B cell (primary cell): ENCODE measurements at places on chromosomes 3 and 15. TPM values are rescaled to one million over a fixed set of nuclear protein-coding genes. Genes with fewer than 3 reads are reported as not detected.

DNA sequence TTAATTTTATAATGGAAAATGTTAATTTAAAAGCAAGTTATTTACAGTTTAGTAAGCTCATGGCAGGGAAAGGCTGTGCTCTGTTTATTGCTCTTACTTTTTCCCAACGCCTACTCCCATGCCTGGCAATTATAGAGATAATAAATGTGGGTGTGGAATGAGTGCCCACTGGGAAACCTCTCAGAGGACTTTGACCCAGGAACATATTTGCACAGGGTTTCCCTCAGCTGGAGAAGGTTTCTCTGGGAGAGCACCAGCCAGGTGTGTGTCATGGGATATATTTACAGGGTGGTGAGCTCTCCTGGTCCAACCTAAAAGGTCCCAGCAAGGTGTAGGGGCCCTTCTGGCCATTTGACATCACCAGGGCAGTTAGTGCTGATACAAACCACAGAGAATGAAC is 27.9 kb downstream of the ZNF710 start:
- no peaks in the 10 kb centered on the region for H3K36me3 ChIP-seq
- H3K4me3 ChIP-seq, result no peak overlapping the region
- peaks cover 21% of the 10 kb centered on the region for H3K4me1 ChIP-seq
- no peak overlapping the region for H3K27ac ChIP-seq
- H3K27me3 ChIP-seq, result no peaks in the 10 kb centered on the region

GOLGA6A gene
- 1.0 TPM in 1 of 2 replicates, not detected in the other for total RNA-seq

DNA sequence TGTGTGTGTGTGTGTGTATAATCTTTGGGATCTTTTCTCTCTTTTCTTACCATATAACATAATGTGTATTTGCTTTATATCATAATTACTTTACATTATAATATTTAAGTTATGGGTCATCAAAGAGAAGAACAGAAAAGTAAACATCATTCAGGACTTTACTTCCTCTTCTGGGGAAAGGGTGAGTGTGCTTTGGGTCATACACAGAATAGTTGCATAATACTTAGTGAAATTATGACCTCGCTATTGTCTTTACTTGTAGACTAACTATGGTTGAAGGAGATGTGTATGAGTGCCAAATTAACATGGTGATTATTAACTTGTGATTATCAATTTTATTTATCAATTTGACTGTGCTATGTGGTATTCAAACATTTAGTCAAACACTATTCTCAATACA is 1086.9 kb downstream of the DIPK2A start:
- H3K27me3 ChIP-seq, result no peaks in the 10 kb centered on the region
- H3K27ac ChIP-seq, result no peak overlapping the region
- DNase-seq, result no peak
- H3K36me3 ChIP-seq, result no peaks in the 10 kb centered on the region
- H3K4me3 ChIP-seq, result no peak overlapping the region
- H3K4me1 ChIP-seq, result no peaks in the 10 kb centered on the region

DNA sequence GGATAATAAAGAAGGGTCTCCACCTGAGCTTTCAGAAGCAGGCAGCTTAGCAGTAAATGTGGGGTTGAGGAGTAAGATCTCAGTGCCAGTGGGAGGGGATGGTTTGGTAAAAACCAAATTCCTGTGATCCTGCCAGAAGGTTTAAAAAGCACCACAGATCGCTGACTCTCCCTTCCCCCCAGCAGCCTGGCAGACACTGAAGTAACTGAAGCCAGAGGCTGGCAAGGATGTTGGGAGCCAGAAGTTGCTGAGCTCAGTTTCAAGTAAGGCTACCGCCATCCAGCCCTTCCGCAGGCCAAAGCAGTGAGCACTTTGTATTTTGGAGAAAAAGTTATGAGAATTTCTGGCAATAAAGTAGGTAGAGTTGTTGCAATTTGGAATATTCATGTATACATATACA is 246.4 kb downstream of the ZNF621 start:
- DNase-seq, result no peak
- no peaks in the 10 kb centered on the region for H3K4me1 ChIP-seq
- no peaks in the 10 kb centered on the region for H3K27me3 ChIP-seq
- H3K36me3 ChIP-seq, result no peaks in the 10 kb centered on the region
- no peak overlapping the region for H3K4me3 ChIP-seq

DNA sequence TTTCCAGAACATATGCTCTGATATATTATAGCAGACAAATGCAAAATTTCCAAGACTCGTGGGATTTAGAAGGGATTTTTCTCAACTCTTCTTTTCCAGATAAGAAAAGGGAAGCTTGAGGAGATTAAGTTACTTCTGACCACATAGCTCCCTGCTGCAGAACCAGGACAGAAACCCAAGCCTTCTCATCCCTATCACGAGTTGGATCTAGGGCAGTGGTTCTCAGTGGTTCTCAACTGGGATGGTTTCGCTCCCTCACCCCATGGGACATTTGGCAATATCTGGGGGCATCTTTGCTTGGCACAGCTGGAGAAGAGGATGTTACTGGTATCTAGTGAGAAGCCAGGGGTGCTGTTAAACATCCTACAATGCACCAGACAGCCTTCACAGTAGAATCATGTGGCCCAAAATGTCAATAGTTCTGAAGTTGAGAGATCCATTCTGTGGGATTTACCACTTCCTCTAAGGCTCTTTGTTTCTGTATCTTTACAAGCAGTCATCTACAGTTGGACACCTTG is 64.2 kb downstream of the LIPC start:
- H3K4me1 ChIP-seq, result no peaks in the 10 kb centered on the region
- no peak overlapping the region for H3K4me3 ChIP-seq
- no peaks in the 10 kb centered on the region for H3K27me3 ChIP-seq

SCAANT1 gene
- total RNA-seq, result 1.7 TPM in 1 of 2 replicates, not detected in the other

GRCh38 chr15:66359740-66360139 is 3.3 kb upstream of the TIPIN start:
- peaks cover 11% of the 10 kb centered on the region for H3K4me1 ChIP-seq
- peak; percentile 40 for DNase-seq
- no peaks in the 10 kb centered on the region for H3K36me3 ChIP-seq
- no peak overlapping the region for H3K4me3 ChIP-seq
- peak overlapping the region; percentile 29 for H3K27ac ChIP-seq

ANXA2 gene
- total RNA-seq, result 122 and 133 TPM in 2 replicates

ARNT2 gene
- total RNA-seq, result not detected in 2 replicates

QARS1 gene
- 252 and 282 TPM in 2 replicates for total RNA-seq

DNA sequence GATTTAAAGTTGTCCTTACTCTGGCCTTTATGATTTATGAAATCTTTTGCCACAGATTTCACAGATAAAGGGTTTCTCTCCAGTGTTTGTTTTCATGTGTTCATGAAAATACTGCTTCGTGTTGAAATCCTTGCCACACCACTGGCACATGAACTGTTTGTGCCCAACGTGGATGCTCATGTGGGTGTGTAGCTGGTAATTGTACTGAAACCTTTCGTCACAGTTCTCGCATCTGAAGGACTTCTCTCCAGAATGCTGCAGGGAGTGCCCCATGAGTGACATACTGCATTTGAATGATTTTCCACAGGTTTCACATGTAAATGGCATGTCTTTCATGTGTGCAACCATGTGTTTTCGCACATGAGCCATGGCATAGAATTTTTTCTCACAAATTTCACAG is 111.9 kb downstream of the DOCK3 start:
- H3K4me3 ChIP-seq, result no peak overlapping the region
- H3K27me3 ChIP-seq, result no peaks in the 10 kb centered on the region
- H3K27ac ChIP-seq, result no peak overlapping the region
- no peaks in the 10 kb centered on the region for H3K4me1 ChIP-seq
- DNase-seq, result no peak

CCK gene
- not detected in 2 replicates for total RNA-seq

IGSF11 gene
- total RNA-seq, result not detected in 2 replicates

DNA sequence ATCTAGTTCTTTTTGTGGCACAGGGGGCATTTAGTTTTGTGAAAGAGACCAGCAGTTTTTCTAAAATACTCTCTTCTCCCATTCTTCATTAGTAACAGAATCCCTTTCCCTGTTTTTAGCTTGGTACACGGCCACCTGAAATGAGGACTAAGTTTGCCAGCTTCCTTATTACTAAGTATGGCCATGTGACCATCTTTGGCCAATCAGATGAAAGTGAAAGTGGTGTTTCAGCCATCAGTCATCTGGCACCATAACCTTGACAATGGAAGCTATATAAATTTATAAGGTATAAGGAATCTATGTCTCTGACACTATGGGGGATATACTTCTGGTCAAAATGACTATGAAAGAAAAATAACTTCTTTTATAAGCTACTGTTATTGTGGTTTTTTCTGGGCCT is 570.4 kb downstream of the AGBL1 start:
- H3K27me3 ChIP-seq, result no peaks in the 10 kb centered on the region
- H3K27ac ChIP-seq, result no peak overlapping the region
- DNase-seq, result no peak

DNA sequence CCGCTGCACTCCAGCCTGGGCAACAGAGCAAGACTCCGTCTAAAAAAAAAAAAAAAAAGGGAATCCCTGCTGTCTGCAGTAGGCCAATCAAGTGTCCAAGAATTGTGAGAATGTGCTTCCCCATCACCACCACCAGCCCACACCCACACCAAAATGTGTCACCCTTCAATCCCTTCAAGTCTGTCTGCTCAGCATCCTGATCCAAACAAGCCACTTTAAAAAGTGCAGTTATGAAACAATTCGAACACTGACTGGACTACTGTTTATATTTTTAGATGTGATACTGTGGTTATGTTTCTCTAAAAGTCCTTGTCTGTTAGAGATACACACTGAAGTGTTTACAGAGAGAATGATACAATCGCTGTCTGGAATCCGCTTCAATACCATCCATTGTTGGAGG is 78.1 kb upstream of the CGNL1 start:
- peak overlapping the region; percentile 96 for H3K27ac ChIP-seq
- peaks cover 7% of the 10 kb centered on the region for H3K36me3 ChIP-seq
- H3K4me1 ChIP-seq, result peaks cover 39% of the 10 kb centered on the region
- no peaks in the 10 kb centered on the region for H3K27me3 ChIP-seq

WNT7A gene
- total RNA-seq, result not detected in 2 replicates

DNA sequence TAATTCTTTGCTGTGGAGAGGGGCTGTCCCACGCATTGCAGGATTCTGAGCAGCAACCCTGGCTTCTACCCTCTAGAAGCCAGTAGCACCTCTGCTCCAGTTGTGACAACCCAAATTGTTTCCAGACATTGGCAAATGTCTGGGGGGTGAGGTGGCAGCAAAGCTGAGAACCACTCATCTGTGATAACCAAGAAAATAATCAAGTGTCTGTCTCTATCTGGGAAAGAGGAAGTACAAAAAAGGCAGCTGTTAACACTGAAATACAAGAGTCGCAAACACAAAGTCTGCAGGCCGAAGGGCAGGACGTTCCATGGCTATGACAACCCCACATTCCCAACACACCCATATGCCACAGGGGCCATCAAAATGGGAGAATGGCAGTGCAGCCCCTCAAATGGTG is 42.2 kb upstream of the GNB5 start:
- peak overlapping the region; percentile 3 for H3K4me3 ChIP-seq
- no peaks in the 10 kb centered on the region for H3K27me3 ChIP-seq
- peaks cover 87% of the 10 kb centered on the region for H3K4me1 ChIP-seq
- H3K36me3 ChIP-seq, result no peaks in the 10 kb centered on the region

DNA sequence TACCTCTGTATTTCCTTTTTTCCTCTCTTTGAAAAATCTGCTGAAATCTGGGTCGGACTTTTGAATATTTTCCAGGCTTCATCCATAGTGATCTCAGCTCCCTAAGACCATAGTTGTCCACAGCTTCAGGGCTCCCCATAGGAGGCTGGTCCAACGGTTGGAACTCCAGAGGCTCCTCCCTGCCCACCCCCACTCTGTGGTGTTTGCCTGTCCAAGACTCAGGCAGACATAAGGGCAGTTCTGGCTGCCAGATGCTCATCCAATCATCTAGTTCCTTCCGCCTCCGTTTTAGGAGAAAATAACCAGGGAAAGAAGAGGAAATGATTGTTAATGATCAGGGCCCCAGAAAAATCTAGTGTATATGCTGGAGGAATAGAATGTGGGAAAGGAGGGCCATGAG is 27.9 kb upstream of the PRTG start:
- no peak overlapping the region for H3K27ac ChIP-seq
- H3K36me3 ChIP-seq, result no peaks in the 10 kb centered on the region
- DNase-seq, result no peak
- no peaks in the 10 kb centered on the region for H3K4me1 ChIP-seq

METTL6 gene
- 23.9 and 27.1 TPM in 2 replicates for total RNA-seq

GRCh38 chr15:92797168-92798052 is 102.7 kb upstream of the CHD2 start:
- H3K27me3 ChIP-seq, result no peaks in the 10 kb centered on the region
- DNase-seq, result peak; percentile 87
- no peak overlapping the region for H3K27ac ChIP-seq
- peaks cover 4% of the 10 kb centered on the region for H3K4me1 ChIP-seq
- H3K4me3 ChIP-seq, result no peak overlapping the region
- no peaks in the 10 kb centered on the region for H3K36me3 ChIP-seq

GRCh38 chr3:124881976-124882697 is 5.0 kb downstream of the ITGB5 start:
- H3K4me3 ChIP-seq, result no peak overlapping the region
- peaks cover 30% of the 10 kb centered on the region for H3K27me3 ChIP-seq
- H3K27ac ChIP-seq, result no peak overlapping the region
- H3K4me1 ChIP-seq, result peaks cover 6% of the 10 kb centered on the region
- H3K36me3 ChIP-seq, result no peaks in the 10 kb centered on the region
- DNase-seq, result no peak

- no peak overlapping the region for H3K4me3 ChIP-seq
- peaks cover 61% of the 10 kb centered on the region for H3K36me3 ChIP-seq
- peaks cover 8% of the 10 kb centered on the region for H3K4me1 ChIP-seq
- no peak for DNase-seq
- no peaks in the 10 kb centered on the region for H3K27me3 ChIP-seq
- no peak overlapping the region for H3K27ac ChIP-seq
These were observed 43.0 kb upstream of the UTS2B start for GRCh38 chr3:191373327-191373726.

GRCh38 chr3:189898559-189899153 is 222.0 kb downstream of the P3H2 start:
- no peak for DNase-seq
- H3K4me3 ChIP-seq, result no peak overlapping the region
- no peak overlapping the region for H3K27ac ChIP-seq
- H3K36me3 ChIP-seq, result no peaks in the 10 kb centered on the region

DNA sequence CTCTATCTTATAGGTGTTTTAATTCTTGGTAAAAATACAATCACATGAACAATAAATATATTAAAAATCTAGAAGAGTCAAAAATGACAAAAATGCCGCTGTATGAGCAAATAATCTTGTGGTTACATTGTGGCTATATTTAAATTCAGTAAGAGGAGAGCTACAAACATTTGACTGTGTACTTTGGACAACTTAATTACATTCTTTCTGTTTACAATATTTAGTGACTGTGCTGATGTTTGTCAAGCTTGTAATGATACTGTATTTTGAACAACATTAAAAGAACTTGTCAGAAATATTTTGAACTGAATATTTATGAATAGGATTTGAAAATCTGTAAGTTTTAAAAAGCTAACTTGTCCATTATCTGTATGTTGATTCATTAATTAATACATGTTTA is 598.3 kb downstream of the SI start:
- H3K4me1 ChIP-seq, result no peaks in the 10 kb centered on the region
- H3K4me3 ChIP-seq, result no peak overlapping the region

RBP2 gene
- total RNA-seq, result not detected in 2 replicates

GOLGA8J gene
- 0.51 TPM in 1 of 2 replicates, not detected in the other for total RNA-seq

DNA sequence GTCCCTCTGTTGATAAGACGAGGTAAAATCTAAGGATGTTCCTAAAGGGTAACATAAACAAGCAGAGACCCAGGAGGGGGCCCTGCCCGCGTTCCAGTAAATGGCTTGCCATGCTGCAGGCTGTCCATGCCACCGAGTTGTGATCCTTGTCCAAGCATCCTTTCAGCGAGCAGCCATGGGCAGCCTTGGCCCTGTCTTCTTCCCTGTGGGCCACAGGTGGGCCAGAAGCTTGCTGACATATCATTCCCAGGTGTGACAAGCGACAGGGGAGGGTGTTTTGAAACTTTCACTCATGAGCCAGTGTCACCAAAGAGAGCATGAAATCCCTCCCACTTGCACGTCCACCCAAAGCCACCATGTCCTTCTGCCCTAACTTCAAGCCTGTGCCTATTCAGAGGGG is 53.7 kb downstream of the PCSK6 start:
- H3K4me1 ChIP-seq, result no peaks in the 10 kb centered on the region
- no peaks in the 10 kb centered on the region for H3K27me3 ChIP-seq
- no peaks in the 10 kb centered on the region for H3K36me3 ChIP-seq

C2CD4B gene
- total RNA-seq, result not detected in 2 replicates
